Stimulated activated naive CD8-positive, alpha-beta T cell treated with anti-CD3 and anti-CD28 coated beads, Interleukin-15, Interleukin-2, amounts not matched to agents 100 U/mL and 50 U/mL, for 24 hours (primary cell): ENCODE measurements at places on chromosomes 2 and 18.

DNA sequence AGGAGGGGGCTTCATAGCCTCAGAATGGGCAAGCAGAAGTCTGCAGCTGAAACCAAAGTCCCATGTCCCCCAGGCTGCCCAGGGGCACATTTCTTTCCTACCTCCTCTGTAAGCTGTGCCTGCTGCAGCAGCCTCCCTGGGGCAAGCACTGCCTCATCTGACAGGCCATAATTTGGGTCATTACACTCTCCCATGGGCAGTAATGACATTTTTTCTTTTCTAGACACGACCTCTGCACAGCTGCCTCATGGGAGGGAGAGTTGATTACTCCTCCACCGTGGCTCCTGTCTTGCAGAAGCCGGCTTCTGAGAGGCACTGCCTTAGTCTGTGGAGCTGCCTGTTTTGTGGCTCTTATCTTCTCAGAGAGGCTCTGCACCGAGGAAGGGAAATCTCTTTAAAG lies 268.9 kb downstream of the TDRD15 start:
- DNase-seq, result no peak

DNA sequence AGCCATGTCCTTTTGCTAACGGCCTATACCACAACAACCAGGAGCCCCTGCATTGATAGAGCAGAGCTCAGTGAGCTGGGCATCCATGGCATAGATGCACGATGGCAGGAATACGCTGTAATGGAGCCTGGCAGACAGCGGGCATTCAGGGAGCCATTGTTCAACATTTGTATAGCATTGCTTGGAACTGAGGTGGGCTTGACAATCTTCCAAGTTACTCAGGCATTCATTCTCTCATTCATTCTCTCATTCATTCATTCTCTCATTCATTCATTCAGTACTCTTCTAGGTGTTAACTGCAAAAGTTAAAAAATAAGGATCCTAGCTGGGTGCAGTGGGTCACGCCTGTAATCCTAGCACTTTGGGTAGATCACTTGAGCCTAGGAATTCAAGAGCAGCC lies 62.7 kb downstream of the MYOM1 start:
- DNase-seq, result no peak

GRCh38 chr2:189153619-189154018 lies 25.9 kb downstream of the COL5A2 start:
- DNase-seq, result no peak

DNA sequence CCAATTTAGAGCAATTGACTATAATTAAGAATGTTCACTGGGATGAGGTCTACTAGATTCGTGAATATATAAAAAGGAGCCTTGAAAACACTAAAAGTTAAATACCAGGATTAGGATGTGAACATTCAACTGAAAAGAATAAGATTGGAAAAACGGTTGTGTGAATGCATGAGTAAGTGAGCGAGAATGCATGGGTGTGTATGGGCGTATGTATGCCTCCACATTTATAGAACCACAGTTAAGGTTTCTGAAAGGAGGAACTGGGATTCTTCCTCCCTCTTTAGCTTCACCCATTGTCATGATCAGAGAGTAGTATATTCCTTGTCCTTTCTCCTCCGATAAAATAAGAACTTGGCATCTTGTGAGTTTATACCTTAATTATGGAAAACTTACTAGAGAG lies 151.1 kb upstream of the UBE2E3 start:
- no peak for DNase-seq

GRCh38 chr18:13460946-13461345 lies 242.4 kb downstream of the LDLRAD4 start:
- DNase-seq, result no peak

GRCh38 chr2:103618112-103618511 lies 856.3 kb downstream of the TMEM182 start:
- no peak for DNase-seq
